ENCODE measurements at places on chromosomes 6 and 20.

DNA sequence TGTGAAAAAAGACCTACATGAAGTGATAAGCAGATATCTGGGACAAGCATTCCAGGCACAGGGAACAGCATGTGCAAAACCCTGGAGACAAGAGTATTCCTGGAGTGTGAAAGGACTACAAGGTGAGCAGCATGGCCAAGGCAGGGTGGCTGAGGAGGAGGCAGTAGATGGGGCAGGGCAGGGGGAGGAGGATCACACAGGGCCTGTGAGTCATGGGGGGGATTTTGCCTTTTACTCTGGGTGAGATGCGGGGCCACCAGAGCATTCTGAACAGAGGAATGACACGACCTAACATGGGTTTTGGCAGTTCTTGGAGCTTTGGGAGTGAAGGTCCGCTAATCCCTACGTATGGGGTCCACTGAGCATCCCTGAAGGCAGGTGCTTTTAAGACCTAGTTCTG is 69.8 kb upstream of the CCN6 start:
- no peak for DNase-seq

- no peak for DNase-seq
These were observed 128.6 kb upstream of the LRFN2 start for GRCh38 chr6:40715570-40716403.

GRCh38 chr20:48003021-48003420 is 217.7 kb upstream of the SULF2 start:
- DNase-seq, result no peak

DNA sequence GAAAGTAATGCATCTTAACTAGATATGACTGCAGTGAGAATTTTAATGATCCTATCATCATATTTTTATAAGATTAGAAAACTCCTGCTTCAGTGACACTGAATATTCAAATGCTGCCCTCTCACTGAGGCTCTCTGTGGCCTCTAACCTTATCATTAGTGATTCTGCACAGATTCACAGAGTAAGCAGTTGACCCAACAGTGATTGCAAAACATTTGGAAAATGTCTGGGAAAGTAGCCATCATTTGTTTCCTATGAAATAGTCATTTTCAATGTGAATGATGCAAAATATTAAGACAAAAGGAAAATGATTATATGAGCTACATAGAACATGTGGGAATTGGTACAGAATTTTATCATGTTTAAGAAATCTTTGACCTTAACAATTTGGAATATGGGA is 210.3 kb downstream of the TBX18 start:
- no peak for DNase-seq

- no peak for DNase-seq
These were observed 98.6 kb upstream of the RNF24 start for GRCh38 chr20:4113615-4114603.

- no peak for DNase-seq
These were observed 80.3 kb downstream of the HTR1B start for GRCh38 chr6:77383026-77383425.

DNA sequence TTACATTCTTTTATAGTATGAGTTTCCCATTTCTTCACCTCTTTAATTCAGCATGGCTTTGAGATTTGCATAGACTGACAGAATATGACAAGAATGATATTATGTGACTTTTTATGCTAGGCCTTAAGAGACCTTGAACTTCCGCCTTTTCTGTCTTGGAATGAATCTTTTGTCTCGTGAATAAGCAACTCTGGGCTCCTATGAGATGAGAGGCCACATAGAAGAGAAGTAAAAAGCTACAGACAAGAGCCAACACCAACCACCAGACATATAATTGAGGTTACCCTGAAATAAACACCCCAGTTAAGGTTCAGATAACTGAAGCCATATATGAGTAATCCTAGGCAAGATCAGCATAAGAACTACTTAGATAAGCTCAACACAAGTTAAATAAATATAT is 600.8 kb downstream of the MEI4 start:
- DNase-seq, result no peak

DNA sequence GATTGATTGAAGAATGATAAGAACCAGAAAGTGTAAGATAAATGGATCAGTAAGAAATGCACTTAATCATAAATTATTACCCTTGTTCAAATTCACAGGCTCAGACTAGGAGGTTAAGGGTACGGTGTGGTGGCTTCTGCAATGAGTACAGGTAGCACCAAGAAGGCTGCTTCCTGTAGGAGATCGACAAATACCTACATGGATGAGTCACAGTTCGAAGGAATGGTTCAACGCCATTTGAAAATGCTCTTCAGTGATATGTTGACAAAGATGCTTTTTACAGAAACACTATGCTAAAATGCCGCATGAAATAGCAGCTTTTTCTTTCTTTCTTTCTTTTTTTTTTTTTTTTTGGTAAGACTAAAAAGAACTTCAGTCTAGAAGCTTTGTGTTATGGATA is 116.2 kb downstream of the DTNBP1 start:
- DNase-seq, result no peak

DNA sequence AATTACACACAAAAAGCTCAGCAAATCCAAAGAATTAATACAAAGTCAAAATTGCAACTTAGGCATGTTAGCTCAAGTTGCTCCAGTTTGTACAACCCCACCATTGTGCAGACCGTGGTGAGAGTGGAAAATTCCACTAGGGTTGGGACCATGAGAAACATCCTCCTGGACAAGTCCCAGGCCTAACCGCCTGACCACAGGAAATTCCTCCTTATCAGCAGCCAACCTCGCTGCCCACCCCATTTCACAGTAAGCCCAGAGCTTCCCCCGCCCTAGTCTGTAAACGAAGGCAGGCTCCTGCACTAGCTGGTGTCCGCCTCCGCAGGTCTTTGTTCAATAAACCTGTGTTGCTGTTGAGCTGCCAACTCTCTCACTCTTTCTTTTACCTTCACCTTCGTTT is 1023.3 kb downstream of the EYS start:
- DNase-seq, result no peak

GRCh38 chr6:57283911-57284455 is 33.4 kb upstream of the PRIM2 start:
- no peak for DNase-seq

- DNase-seq, result no peak
These were observed 113.2 kb downstream of the PRDM1 start for GRCh38 chr6:106199331-106199730.

DNA sequence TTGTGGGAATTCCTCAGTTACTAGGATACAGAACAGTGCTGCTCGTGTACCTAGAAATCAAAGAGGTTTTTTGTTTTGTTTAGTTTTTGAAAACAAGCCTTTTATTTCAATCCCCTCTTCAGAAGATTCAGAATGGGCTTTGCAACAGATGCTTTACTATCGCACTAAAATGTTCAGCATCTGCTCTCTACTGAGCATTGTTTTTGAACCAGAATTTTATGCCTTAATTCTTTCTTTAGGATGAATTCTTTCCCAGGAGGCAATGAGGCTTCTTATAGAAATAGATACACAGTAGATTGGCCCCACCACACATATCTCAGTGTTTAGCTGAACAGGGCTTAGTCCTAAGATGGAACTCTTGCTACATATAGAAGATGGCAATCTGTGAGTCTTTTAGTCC is 95.9 kb upstream of the SPACA1 start:
- no peak for DNase-seq

DNA sequence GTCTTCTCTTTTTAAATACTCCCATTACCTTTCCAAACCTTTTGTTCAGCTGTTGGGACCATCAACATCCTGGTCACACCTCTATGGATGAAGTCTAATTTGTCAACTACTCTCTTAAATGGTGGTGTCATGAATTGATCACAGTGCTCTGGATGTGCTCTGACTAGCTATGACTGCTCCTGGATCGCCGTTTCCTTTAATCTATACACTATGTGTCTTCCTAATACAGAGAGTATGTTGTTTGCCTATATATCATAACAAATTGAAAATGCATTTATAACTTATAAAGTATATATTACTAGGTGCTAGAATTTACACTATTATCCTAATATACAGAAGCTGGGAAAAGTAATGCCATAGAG is 357.5 kb downstream of the LAMA2 start:
- no peak for DNase-seq

GRCh38 chr20:57076951-57077350 is 189.5 kb downstream of the BMP7 start:
- DNase-seq, result no peak

GRCh38 chr6:41505122-41506049 is 40.8 kb upstream of the FOXP4 start:
- no peak for DNase-seq

- no peak for DNase-seq
These were observed 58.7 kb downstream of the VAPB start for GRCh38 chr20:58447511-58448391.

GRCh38 chr20:4375881-4376280 is 345.8 kb upstream of the PRND start:
- no peak for DNase-seq

DNA sequence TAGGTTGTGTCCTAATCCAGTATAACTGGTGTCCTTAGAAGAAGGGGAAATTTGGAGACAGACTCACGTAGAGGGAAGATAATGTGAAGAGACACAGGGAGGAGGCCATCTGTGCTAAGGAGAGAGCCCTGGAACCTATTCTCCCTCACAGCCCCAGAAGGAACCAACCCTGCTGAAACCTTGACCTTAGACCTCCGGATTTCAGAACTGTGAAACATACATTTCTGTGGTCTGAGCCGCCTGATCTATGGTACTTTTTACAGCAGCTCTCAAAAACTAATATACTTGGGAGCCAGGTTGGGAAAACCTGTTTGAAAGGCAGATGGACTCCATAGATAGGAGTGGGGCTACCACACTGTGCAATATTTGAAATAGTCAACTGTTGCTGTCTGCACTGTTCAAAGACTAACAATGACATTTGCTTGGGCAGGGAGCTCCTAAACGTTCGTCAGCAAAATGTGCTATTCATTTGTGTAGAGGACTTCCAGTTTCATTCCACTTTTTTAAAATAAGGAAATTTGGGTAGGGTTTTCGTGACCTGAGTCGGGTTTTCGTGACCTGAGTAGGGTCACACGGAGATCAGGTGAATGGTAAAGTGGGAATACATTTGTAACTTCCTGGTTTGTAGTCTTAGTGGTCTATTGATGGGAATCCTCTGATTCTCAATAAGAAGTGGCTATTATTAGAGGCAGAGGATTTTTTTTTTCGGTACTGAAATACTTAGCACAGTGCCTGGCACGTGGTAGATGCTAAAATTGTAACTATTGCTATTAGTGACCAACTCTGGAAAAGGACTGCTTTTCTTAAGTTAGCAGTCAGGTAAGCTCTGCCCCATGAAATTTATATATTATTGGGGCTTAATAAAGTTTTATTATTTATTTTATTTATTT is 11.4 kb downstream of the TAGAP start:
- DNase-seq, result no peak

DNA sequence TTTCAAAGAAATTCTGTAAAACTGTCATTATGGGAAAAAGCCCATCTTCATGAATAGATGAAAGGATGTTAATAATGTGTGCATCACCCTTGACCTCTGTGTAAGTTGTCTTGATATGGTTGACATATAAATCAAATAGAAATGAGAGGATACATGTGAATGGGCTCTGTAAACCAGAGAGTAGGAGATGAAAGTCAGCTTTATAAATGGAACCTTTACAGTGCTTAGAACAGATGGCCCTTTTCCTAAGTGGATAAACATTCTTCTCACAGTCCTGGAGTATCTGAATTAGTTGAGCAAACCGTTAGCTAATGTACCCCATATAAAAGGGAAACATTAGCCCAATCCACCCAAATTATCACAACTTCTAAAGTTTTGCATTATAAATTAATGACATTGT is 57.5 kb downstream of the MYLK4 start:
- no peak for DNase-seq

DNA sequence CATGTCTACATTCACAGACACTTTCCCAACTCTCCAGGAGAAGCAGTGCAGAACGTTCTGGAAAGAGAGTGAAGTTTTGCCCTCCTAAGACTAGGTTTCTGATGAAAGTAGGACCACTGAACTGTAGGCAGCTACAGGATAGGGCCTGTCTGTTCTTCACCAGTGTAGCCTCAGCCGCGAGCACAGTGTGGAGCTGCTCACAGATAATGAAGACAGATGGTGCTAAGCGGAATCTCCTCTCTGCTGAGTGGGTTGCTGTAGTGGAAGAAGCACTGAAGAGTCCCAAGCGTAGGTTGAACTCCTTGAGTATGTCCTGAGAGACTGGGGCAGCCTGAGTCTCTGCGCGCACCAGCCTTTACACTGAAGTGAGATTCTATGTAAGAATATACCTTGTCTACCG is 170.2 kb downstream of the PACRG start:
- no peak for DNase-seq

GRCh38 chr6:150857062-150857944 is 8.2 kb upstream of the MTHFD1L start:
- DNase-seq, result no peak

All from T-helper 1 cell (primary cell).